ENCODE measurements at places on chromosomes 4 and X.

DNA sequence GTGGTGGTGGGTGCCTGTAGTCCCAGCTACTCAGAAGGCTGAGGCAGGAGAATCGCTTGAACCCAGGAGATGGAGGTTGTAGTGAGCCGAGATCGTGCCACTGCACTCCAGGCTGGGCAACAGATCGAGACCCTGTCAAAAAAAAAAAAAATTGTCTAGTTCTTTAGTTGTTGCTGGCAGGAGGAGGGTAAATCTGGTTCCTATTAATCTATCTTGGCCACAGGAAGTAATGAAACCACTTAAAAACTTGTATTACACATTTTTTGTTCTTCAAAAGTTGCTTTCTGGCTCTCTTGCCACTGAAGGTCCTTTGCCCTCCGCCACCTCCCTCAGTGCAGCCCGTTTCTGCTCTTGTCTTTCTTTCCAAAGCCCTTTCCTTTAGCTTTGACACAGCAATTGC, 102.9 kb upstream of the ARSJ start:
- no peak for DNase-seq

- DNase-seq: no peak
These were observed 29.8 kb upstream of the IRAK1 start for GRCh38 chrX:154049209-154050112.

DNA sequence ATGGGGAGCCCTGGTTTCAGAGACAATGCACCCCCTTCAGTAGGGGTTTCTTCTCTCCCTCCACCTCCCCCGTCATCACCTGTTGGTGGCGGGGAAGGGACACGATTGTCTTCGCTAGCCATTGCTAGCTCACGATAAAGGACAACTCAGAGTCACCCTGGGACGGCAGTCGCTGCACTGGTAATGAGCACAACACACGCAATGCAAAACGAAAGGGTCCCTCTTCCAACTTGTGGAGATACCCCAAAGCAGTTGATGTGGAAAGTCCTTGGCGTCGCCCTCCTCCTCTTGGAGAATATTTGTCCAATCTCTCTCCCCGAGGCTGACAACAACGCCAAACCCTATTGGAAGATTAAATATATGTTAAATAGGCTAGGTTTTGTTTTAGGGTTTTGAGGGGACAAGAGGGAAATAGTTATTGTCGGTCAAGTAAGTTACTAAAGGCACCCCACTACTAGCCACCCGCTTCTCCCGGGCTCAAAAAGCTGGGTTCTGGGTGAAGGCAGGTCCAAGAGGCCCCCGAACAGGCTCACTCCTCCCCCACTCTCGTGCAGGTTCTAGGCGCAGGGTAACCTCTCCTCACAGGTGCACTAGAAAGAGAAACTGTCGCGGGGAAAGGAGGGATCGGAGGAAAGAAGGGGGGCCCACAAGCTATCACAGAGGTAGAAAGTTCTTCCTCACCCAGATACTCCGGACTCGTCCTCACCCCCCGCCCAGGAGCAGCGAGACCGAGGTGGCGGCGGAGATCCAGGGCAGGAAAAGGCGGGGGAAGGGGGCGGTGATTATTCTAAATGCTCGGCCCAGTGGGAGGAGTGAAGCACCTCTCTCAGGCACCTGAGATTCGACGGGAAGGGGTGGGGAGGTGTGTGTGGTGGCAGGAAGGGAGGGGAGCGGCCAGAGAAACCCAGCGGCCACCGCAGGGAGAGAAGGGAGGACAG, at the start of gene LRBA:
TSS of gene LRBA (minus strand) at position 764 of the 938 bp plus-strand sequence. CDS start at position 122, 642 bp downstream.
- peak; percentile 73 for DNase-seq

DNA sequence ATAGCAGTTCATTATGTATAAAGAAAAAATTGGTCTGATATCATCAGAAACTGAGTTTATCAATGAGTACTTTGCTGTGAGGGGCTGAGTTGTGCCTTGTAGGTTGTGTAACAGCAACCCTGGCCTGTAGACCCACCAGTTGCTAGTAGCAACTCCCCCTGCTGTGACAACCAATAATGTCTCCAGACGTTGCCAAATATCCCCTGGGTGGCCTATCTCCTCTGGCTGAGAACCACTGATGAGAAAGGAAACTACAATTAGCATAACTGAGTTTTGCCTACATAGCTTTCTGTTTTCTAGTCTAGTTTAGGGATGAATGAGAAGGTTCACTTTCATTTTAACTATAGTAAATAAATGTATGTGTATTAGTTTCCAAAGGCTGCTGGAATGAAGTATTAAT, 234.1 kb downstream of the CPE start:
- DNase-seq: no peak

DNA sequence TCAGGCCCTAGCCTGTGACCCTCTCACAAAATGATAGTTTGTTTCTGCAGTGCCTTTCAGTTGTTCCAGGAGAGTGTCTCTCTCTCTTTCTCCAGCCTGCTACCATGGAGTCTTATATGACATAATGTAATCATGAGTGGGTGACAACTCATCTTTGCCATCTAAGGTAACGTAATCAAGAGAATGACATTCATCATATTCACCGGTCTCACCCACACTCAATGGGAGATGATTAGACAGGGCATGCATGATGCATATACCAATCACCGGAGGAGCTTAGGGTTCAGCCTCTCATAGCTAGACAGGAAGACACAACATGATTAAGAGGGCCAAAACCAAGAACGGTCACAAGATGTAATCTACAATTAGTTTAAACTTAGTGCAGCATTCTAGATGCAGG, 97.1 kb upstream of the FAM9B start:
- no peak for DNase-seq

DNA sequence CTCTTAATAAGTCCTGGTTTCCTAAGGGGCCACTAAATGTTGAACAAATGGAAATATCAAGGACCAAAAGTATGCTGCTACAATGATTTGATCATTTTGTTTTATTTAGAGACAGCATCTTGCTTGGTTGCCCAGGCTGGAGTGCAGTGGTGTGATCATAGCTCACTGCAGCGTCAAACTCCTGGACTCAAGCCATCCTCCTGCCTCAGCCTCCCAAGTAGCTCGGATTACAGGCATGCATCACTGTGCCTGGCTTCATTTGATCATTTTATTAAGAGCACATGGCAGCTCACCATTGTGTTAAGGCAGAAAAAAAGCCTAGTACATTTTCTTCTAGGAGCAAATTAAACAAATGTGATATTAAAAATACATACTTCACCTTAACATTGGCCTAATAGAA, 52.7 kb downstream of the DCLK2 start:
- no peak for DNase-seq

DNA sequence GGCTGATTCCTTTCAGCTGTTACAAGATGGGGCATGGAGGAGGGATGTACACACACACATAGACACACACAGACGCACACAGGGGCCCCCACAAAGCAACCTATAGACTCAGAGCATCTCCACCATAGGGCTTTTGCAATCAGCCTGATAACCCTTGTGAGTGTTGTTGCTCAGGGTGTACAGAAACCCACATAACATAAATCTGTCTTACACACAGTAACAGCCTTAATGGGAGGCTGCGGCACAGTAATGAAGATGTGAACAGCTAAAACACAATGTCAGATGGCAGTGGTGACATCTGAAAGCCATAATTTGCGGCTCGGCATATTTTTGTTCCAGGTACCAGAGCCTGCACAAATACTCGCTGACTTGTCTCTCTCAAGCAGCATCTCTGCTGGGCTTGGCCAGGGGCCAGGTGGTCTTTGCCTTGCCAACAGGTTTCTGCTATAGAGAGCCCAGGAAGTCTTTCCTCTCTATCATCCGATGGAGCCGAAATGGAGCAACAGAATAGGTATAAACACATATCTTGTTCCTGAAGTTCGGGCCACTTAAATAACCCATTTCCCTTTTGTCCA, 357.2 kb upstream of the GATB start:
- DNase-seq: no peak

GRCh38 chrX:154030715-154031305, 11.1 kb upstream of the IRAK1 start:
- no peak for DNase-seq

DNA sequence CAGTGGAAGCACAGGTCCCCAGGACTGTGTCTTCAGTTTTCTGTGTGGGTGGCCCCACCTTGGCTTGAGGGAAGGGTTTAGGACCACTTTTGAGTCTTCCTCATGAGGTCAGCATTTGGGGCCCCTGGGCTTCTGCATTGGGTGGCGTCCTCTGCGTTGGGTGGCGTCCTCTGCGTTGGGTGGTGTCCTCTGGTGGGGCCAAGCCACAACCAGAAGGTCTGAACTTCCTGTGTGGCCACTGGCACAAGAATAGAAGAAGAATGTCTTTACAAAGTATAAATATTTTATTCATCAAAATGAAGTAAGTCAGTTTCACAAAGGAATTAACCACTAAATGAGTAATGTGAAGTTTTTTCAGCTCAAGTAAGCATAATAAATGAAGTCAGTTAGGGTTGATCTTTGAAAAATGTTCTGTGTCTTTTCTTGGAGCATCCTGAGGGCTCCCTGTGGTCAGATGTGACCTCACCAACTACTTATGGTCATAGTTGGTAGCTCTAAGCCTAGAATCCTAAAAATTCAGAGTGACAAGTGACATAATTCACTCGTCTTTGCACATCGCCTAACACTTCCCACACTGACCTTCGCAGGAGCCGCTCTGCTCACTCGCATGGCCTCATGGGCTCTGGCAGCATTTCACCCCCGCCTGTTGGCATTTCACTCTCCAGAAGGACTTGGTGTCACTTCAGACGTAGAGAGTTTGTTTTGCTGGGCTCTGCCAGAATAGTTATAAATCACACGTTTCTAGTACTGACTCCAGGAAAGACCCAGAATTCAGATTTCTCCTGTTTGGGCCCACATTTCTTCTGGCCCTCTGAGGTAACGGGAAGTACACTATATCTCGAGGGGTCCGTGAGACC, 39.0 kb upstream of the HGFAC start:
- DNase-seq: no peak

- no peak for DNase-seq
These were observed 142.9 kb downstream of the TMEM164 start for GRCh38 chrX:110145854-110146253.

DNA sequence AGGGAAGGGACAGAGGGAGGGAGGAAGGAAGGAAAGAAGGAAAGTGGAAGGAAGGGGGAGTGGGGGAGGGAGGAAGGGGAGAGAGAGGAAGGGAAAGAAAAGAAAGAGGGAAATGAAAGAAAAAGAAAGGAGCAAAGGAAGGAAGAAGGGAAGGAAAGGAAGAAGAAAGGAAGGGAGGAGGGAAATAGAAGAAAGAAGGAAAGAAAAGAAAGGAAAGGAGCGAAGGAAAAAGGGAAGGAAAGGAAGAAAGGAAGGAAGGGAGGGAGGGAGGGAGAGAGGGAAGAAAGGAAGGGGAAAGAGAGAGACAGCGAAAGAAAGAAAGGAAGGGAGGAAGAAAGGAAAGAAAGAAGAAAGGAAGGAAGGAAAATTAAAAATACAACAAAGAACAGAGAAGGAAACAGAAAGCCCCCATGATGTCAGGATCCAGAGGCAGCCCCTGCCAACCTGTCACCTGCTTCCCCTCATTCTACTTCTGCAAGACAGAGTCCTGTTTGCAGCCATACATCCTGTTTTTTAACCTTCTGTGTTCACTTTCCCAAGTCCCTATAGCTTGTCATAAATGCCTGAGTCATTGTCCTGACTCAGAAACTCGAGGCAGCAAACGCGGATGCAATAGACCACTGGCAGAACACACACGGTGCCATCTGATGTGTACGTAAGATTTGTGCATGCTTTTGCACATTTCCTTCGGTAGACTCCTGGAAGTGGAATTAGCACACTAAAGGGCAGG, 77.0 kb upstream of the C4orf50 start:
- no peak for DNase-seq

GRCh38 chr4:141614878-141615586, 21.4 kb upstream of the IL15 start:
- DNase-seq: no peak

GRCh38 chr4:123507376-123507775, 110.8 kb downstream of the SPRY1 start:
- no peak for DNase-seq

DNA sequence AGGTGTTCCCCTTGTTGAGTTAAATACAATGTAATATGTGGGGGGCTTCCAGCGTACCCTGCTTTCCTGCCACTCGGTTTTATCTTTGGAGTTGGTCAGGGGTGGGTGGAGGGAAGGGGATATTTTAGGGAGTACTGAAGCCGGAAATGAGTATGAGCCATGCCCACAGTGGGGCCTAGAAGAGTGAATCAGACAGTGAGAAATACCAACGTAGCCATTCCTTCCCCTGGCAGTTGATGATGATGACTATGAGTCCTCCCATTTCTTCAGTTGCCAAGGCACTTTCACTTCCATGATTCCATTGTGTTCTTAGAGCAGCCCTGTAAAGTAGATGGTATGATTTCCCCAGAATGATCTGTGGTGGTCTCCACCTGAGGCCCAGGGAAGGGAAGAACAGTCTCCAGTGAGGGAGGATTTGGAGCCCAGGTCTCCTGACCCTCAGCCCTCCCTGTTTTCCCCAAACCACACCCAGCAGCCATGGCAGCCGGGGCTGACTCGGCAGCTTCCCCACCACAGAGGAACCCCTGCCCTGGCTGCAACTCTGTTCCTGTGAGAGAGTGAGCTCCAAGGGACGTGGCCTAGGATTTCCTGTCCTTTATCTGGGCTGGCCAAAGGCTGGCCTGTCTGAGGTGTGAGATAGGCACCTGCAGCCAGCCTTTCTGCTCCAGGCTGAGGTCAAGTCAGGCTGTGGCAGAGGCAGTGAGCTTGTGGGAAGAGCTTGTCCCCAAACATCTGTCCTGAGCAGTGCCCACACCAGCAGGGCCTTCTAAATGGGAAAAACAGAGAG, 52.7 kb downstream of the STARD8 start:
- DNase-seq: no peak

GRCh38 chrX:44733931-44734330, 109.9 kb upstream of the DUSP21 start:
- DNase-seq: no peak

DNA sequence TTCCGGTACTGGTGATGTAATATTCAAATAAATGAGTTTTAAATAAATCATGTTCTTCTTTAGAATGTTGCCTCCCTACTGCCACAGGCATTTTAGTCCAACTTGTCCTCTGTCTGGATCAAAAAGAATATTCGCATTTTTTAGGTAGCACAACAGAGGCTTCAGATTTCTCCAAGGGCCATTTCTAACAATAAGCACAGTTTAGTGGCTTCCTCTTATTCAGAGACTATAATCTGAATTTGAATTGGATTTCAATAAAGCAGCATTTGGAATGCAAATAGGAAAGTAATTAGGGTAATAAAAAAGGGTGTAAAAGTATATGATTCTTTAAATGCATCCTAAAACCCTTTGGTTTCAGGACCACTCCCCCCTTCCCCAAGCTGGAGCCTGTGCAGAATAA, 167.9 kb upstream of the GLRA2 start:
- DNase-seq: no peak

- DNase-seq: no peak
These were observed 19.7 kb downstream of the FABP2 start for GRCh38 chr4:119302073-119302832.

- DNase-seq: no peak
These were observed 94.6 kb downstream of the LIMCH1 start for GRCh38 chr4:41632481-41633073.

GRCh38 chrX:155747520-155747919, 133.6 kb upstream of the VAMP7 start:
- no peak for DNase-seq

- no peak for DNase-seq
These were observed 12.6 kb upstream of the UGT2B15 start for GRCh38 chr4:68683034-68683433.

All from stimulated activated CD8-positive, alpha-beta memory T cell treated with anti-CD3 and anti-CD28 coated beads, Interleukin-4, amount 100 ng/mL, for 1 hour (primary cell).